Stimulated activated naive CD4-positive, alpha-beta T cell treated with Interleukin-2 at 50 U/mL for 16 hours (primary cell): ENCODE measurements at places on chromosomes 6 and 20.

DNA sequence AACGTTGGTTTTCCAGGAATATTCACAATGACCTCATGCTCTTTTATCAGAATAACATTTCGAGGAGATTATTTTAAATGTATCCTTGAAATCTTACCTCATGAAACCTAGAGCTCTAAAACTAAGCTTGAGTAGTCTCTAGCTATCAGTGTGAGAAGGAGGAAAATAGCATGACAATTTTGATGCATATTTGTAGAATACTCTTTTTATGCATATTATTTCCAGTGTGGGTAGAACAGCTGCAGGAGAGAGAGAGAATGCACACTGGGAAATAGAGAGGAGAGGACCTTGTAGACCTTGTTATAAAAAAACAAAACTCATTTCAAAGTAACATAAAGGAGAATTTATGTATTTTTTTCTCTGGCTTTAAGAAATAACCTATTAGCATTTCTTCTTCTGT, 71.1 kb upstream of the VGLL2 start:
- no peak for DNase-seq

DNA sequence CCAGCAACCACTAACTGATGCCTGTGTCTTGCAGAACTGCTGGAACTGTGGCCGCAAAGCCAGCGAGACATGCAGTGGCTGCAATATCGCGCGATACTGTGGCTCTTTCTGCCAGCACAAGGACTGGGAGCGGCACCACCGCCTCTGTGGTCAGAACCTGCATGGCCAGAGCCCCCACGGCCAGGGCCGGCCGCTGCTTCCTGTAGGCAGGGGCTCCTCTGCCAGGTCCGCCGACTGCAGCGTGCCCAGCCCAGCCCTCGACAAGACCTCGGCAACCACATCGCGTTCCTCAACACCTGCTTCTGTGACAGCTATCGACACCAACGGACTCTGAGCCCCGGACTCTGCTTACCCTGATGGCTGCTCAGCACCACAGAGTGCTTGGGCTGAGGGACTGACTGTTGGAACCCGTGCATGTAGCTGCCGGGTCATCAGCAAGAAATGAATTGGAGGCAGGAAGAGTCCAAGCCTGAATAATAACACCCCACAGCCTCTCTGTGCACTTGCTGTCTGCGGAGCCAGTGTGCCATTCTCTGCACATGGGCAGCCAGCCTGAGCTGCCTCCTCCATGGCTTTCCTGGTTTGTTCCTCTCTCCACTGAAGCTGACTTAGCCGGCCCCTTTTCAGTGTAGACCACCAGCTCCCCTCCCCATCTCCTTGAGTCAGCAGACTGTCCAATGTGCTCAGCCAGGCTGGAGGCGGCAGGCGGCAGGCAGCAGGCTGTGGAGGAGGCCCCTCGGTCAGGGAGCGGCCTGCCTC, 17.6 kb upstream of the C20orf144 start:
- no peak for DNase-seq

DNA sequence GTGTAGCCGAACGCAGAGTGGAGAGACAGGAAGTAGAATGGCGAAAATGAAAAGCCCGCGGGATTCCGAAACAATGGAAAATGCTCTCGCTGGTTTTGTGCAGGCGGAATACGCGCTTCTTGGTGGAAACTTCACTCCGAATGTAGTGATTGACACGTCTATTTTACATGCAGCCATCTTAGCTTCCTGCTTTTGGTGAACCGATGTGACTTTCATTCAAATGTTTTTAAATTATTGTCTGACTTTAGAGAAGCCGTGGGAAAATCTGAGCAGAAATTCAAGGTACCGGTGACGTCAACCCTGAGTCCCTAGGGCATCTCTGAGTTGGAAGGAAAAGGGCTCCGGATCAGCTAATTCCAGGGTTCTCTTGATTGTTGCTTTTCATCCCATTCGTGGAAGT, 11.4 kb downstream of the GPX5 start:
- no peak for DNase-seq

DNA sequence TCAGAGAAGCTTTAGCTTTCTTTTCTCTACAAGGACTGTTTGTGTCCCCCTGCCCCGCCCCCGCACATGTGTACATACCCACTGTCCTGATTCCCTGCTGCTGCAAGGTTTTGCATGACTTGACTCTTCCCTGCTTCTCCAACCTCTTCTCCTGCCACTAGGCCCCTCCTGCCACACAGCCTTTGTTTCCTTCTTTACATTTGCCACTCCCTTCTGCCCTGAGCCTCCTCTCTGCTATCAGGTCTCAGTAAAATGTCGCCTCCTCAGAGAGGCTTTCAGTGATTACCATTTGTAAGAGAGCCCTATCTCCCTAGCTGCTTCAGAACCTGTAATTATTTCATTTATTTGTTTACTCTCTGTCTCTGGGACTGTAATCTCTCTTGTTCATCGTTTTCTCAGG, 56.4 kb upstream of the VSTM2L start:
- DNase-seq: no peak

DNA sequence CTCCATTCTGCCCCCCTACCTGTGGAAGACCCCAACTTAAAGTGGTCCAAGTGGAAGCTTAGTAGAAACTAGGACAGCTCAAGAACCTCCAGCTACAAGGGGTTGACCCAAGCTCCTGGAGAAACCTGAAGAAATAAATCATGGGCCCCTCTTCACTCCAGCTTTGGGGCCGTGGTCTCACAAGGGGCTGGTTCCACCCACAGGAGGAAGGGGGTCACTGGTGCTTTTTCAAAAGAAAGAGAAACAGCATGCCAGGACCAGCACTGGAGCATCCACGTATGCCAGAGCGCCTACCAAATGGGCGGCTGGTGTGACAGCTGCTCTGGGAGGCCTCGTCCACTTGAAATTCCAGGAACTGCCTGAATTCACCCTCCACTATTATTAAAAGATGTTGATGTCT, 14.4 kb upstream of the ANKRD60 start:
- no peak for DNase-seq

DNA sequence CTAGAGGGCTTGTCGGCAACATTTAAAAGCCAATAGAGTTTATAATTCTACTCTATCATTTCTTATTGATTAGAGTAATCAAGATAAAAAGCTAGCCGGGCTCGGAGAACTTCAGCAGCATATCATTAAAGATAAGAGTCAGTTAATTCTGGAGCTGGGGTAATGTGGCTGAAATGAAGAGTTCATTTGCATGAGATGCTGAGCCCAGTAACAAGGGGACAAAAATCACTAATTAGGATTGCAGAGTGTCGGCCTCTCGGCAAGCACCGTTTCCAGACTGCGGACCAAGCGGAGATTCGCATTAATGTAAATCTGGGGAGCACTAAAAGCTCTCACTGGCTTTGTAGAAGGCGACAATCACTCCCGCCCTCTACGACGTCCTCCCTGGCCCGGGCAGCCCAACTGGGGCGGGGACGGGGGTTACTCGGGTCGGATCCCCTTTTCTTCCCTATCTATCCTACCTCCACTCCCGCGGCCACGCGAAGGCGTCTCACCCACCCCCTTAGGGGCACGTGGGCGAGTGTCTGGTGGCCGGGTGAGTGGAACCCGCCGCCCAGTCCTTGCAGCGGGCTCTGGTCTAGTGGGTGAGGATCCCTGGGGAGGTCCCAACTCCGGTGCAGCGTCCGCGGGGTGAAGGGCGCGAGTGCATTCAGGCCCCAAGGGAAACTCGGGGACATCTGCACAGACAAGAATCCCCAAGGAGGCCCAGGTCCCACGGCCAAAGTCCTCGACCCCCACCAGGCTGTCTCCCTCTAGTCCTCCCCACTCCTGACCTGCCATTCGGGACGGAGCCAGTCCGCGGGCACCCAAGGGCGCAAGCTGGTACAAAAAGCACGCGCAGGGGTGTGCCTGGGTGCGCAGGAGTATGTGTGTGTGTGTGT, 42.2 kb upstream of the OSTM1 start:
- no peak for DNase-seq

- DNase-seq: no peak
Measured at GRCh38 chr20:57167971-57168701, 98.3 kb downstream of the BMP7 start.

DNA sequence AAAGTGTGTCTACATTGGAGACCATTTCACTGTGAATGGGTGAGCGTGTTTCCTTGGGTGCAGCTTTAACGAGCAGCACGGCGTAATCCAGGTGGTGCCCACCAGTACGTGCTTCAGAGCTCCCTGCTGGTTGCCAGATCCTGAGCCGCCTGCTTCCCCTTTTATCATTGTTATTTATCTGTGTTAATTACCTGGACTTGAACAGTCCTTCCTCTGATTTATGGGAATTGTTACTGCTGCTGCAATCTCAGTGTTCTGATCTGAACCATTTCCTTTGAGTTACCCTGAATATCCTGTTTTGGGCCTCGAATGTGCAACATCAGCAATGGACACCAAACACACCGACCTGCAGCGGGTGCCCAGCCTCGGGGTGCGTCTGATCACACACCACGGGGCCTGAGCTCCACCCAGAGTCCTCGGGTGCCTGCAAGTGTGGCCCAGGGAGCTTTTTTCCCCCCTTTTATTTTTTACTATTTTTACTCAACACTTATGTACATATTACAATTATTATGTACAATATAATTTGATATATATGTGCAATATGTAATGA, 81.3 kb downstream of the RPP40 start:
- DNase-seq: no peak

GRCh38 chr6:144574796-144575195, 289.7 kb downstream of the UTRN start:
- DNase-seq: no peak

DNA sequence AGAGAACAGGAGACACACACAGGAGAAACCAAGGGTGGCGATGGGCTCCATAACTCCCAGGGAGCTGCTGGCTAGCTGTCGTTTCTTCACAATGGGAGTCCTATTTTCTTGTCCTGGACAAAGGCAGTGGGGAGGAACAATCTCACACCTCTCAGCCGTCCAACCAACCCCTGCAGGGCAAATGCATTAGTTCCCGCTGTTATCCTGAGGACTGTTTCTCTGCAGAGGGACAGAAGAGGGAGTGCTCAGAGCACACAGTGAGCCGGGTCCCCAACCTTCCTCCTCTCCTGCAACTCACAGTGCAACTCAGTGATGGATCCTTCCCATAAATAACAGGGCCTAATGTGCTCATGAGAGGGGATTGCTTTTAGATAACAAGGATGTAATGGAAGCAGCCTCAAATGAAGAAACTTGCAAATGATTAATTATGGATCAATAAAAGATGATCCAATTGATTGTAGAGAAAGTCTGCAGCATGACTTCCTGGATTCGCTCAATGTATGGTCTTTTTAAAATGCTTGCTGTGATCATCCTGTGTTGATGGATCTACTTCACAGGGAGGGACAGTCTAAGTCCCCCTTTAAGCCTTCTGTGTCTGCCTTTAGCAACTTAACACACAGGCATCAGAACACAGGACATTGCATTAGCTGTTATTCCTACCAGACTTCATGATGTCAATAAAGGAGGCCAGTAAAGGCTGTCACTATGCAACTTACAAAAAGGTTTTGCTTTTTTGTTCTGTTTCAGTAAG, 453.4 kb upstream of the AGPAT4 start:
- no peak for DNase-seq
